Tongue (tissue), 3 donors: ENCODE measurements at places on chromosomes 16 and 17. TPM values are rescaled to one million over a fixed set of nuclear protein-coding genes. Genes with fewer than 3 reads are reported as not detected.

The MED13 gene
- total RNA-seq = 86.2 TPM

GRCh38 chr17:18187821-18188761 is 4.5 kb downstream of the ALKBH5 start:
- no peak for DNase-seq

DNA sequence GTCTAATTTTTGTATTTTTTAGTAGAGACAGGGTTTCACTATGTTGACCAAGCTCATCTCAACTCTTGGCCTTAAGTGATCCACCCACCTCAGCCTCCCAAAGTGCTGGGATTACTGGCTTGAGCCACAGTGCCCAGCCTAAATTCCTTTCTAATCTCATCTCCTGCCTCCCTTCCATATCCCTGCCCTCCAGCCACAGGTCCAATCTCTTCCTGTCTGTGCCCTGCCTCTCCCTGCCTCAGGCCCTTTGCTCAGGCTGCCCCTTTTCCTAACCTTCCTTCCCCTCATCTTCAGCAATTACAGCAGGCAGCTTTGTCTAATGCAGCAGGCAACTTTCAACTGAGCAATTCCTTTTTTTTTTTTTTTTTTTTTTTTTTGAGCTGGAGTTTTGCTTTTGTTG is 46.8 kb downstream of the CFAP20 start:
- no peak for DNase-seq

The CHD9 gene
- total RNA-seq = 126 TPM

The EXOSC6 gene
- 33.3 TPM for total RNA-seq

The SSTR5 gene
- 0.72 TPM for total RNA-seq

GRCh38 chr17:38741921-38742410 is 6.2 kb downstream of the PCGF2 start:
- peak; percentile 90 for DNase-seq

GRCh38 chr16:31664683-31665482 is 137.2 kb downstream of the AHSP start:
- DNase-seq = no peak

- peak; percentile 52 for DNase-seq
These were observed 62.4 kb upstream of the MARCHF10 start for GRCh38 chr17:62870552-62870971.

- no peak for DNase-seq
These were observed 58.9 kb downstream of the CDH11 start for GRCh38 chr16:65062736-65063583.

GRCh38 chr17:49949634-49950033 is 19.4 kb upstream of the DLX4 start:
- no peak for DNase-seq

DNA sequence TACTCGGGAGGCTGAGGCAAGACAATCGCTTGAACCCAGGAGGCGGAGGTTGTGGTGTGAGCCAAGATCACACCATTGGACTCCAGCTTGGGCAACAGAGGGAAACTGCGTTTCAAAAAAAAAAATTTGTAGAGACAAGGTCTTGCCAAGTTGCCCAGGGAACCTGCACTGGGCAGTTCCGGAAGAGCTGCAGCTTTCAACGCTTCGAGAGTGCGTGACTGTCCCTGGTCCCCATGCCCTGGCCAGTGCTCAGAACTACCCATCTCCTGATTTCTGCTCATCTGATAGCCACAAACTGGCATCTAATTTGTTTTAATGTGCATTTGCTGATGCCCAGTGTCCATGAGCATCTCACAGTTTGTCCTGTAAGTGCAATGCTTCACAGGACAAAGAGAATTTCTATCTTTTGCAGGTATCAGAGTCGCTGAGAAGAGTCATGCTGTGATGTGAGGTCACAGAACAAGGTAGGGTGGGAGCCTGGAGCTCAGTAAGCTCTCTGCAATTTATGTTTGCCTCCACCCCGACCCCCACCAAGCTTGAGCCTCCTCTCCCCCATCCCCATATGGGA is 3.9 kb downstream of the ACTG1 start:
- DNase-seq = no peak

The ENDOV gene
- total RNA-seq = 10.8 TPM

The PRSS36 gene
- total RNA-seq = not detected

DNA sequence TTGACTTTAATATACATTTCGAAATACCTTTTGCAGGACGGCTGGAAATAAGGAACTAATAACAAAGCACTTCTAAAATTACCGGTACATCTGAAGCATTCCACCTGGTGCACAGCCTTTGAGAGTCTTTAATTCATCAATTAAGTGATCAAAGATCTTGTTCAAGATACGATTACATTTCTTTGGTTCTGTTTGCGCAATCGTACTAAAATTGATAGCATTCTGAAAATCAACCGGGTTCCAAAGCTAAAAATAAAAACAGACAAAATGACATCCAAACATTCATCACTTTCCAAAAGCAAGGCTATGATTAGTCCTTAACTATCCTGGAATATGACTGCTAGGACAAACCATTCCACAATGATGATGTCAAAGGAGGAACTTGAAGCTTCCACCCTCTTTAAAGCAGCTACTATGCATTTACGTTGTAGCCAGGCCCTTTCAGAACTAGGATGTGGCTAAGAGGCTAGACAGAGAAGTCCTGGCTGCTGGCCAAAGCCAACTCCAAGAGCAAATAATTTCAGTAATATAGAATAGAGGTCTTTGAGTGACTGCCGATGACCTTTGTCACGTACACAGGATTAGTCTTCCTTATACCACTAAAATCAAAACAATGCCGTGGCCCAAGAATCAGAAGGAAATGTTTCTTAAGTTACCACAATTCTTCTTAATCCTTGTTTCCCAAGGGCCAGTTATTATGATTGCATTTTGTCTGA is 299.8 kb upstream of the PSMD7 start:
- DNase-seq = peak; percentile 15

DNA sequence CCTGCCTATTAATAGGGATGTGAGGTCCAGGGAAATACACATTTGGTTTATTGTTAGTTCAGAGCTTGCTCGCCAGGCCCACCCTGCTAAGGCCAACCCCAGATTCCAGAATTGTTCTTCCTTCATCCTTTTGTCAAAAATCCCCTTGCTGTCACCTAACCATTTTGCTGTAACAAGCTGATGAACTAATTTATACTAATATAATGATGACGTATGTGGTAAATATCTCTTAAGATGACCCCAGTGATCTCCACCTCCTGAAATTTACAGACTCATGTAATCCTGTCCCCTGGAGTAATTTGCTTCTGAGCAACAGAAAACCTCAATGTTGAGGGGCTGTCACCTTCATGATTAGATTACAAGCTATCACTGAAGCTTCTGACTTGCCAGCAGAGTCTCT is 236.3 kb upstream of the N4BP1 start:
- DNase-seq = no peak

- DNase-seq = no peak
These were observed 2294.4 kb downstream of the TP53TG3F start for GRCh38 chr16:35753559-35754390.

The XAF1 gene
- 19.7 TPM for total RNA-seq

DNA sequence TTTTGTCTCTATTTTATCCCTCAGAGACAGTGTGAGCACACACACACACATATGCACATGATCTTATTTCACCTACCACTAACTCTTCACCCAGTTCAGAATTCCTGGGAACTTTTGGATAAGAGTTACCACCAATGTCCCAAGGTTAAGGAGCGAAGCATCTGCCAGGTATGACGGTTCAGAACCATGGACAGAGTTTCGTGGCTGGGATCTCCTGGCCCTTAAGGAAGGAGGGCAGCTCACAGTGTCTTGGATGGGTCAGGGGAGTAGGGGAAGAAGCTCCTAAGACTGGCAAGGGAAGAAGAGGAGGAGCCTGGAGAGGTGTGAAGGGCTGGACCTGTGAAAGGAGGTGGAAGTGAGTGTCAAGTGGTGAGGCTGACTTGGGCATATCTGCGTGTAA is 23.0 kb upstream of the TMEM132E start:
- DNase-seq = peak; percentile 45

The C16orf89 gene
- 5.3 TPM for total RNA-seq

The BTBD17 gene
- total RNA-seq = 0.72 TPM

GRCh38 chr17:66829386-66829864 is 5.5 kb upstream of the CACNG5 start:
- DNase-seq = peak; percentile 91
